ENCODE measurements at places on chromosomes 13 and 19.

DNA sequence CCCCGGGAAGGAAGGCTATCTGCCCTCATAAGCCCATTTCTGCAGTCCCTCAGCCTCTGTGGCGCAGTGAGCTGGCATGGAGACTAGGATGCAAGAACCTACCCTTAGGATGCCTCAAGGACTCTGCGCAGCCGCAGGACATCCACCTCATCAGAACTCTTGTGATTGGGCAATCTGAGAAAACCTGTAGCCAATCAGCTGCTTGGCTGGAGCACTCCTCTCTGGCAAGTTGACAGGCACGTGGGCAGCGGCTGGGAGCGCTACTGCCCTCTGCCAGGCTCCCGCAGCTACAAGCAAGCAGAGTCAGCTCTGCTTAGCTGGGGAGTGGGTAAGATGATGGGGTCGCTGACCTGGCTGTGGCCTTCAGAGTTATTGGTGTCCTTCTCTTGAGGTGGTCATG, 1.5 kb upstream of the ECSIT start:
- H3K4me3 ChIP-seq = no peak overlapping the region
- no peak overlapping the region for H3K27ac ChIP-seq
- peaks cover 11% of the 10 kb centered on the region for H3K27me3 ChIP-seq
- no peak for DNase-seq
- no peaks in the 10 kb centered on the region for H3K36me3 ChIP-seq

GRCh38 chr13:32940601-32941000, 75.6 kb upstream of the KL start:
- no peak overlapping the region for H3K4me3 ChIP-seq
- DNase-seq = no peak
- no peaks in the 10 kb centered on the region for H3K4me1 ChIP-seq
- H3K27me3 ChIP-seq = no peaks in the 10 kb centered on the region
- no peaks in the 10 kb centered on the region for H3K36me3 ChIP-seq

DNA sequence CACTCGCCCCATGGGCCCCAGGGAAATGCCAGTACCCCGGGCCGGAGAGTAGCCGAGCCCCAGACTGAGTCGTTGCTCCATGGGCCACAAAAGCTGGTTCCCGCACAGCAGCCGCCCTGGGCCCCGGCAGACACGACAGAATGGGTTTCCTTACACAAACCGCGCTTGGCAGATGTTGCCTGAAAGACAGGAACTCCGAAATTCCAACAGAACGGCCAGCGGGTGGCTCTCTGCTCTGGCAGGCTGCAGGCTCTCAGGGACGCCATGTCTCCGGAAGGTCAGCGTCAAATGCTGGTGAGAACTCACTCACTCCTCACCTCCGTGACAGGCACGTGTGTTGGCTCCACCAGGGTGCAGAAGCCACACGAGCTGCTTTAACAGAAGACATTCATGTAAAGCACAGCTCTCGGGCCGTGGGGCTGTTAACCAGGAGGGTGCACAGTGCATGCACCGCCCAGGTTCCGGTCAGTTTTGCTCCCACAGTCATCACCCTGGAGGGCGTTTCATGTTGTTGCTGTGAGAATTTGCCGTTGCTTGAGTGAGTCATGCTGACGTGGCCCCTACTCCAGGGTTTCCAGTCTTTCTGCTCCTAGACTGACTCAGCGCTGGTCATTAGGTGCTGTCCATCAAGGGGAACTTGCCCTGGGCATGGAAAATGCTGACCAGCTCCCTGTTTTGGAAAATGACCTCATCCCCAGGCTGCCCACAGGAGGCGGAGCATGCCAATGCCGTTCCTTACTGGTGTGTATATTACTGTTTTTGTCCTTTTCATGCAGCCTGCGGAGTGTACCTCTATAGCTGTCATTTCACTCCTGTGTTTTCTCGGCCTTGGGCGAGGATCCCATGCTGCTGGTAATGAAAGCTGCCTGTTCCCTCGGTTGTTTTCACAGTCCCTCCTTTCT, 44.8 kb downstream of the ANKRD10 start:
- H3K27me3 ChIP-seq = peaks cover 56% of the 10 kb centered on the region
- H3K4me1 ChIP-seq = peaks cover 12% of the 10 kb centered on the region
- H3K36me3 ChIP-seq = no peaks in the 10 kb centered on the region
- H3K4me3 ChIP-seq = no peak overlapping the region
- DNase-seq = no peak

- peaks cover 3% of the 10 kb centered on the region for H3K4me1 ChIP-seq
Measured at GRCh38 chr19:53394522-53394973, 401 bp upstream of the ZNF765 start.

DNA sequence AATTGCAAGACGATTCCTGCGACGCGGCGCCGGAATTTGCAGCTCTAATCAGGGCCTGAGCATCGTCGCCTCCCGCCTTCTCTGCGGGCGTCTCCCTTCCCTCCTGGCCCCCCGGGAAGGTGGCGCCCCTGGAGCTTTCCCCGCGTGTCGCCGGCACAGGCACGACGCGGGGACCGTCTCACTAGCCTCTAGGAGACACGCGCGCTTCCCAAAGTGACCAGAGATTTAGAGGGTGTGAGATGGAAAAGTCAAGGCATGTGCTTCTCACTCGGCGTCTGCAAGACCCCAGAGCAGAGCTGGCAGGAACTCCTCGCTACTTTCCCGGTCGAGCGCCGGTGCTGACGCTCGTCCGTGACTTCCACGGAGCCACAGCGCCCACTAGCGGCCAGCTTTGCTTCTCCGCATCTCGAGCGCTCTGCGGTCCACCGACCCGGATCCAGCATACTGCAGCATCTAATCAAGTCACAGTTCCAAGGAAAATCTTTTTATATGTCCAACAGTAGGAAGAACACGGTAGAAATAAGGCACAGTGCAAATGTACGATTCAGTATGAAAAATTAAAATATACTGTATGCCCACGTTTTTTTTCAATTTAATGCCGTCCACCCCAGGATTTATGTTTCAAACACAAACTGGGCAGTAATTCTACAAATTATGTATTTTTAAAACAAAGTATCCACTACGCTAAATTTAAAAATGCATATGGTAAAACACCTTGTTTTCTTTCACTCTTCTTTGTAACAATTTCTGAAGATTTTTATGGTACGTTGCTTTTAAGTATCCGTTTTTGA, 977 bp upstream of the EFNB2 start:
- H3K4me3 ChIP-seq = peak overlapping the region; percentile 58
- H3K27me3 ChIP-seq = peaks cover 33% of the 10 kb centered on the region
- DNase-seq = peak; percentile 83
- peaks cover 11% of the 10 kb centered on the region for H3K4me1 ChIP-seq
- peak overlapping the region; percentile 67 for H3K27ac ChIP-seq

Data from thymus (tissue), 14 donors.